ENCODE measurements at places on chromosomes 1 and 21.

DNA sequence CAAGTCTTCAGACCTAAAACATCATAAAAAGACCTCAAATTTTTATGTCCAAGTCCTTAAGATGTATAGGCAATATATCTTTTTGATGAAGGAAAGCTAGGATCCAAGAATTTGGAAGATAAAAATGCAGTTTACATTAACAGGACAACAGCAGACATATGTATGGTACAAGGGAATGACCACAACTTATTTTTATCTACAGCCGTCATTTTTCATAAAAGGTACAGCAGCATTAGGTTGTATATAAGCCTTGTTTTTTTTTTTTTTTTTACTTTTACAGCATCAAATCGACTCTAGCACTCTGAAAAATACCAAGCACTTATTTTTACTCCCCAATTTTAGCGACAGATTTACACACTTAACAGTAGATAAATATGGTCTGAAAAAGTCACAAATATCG is 1.3 kb downstream of the SRSF10 start:
- DNase-seq: no peak

DNA sequence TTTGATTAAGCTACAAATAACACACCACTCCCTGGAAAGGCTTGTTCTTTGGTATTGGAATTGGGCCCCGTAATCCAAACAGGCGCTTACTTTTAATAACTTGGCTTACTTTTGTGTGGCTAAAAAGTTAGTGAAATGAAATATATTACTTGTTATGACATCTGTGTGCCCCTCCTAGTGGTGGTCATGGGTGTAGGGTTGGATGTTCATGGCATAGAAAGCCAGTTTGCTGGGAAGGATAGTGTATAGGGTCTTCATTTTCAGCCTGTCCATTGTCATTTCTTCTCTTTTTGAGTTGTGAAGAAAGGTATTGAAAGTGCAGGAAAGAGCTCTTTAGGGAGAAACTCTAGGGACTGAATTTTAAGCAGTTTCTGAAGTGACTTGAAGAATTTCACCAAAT is 5.9 kb downstream of the CDC14A start:
- DNase-seq: no peak

DNA sequence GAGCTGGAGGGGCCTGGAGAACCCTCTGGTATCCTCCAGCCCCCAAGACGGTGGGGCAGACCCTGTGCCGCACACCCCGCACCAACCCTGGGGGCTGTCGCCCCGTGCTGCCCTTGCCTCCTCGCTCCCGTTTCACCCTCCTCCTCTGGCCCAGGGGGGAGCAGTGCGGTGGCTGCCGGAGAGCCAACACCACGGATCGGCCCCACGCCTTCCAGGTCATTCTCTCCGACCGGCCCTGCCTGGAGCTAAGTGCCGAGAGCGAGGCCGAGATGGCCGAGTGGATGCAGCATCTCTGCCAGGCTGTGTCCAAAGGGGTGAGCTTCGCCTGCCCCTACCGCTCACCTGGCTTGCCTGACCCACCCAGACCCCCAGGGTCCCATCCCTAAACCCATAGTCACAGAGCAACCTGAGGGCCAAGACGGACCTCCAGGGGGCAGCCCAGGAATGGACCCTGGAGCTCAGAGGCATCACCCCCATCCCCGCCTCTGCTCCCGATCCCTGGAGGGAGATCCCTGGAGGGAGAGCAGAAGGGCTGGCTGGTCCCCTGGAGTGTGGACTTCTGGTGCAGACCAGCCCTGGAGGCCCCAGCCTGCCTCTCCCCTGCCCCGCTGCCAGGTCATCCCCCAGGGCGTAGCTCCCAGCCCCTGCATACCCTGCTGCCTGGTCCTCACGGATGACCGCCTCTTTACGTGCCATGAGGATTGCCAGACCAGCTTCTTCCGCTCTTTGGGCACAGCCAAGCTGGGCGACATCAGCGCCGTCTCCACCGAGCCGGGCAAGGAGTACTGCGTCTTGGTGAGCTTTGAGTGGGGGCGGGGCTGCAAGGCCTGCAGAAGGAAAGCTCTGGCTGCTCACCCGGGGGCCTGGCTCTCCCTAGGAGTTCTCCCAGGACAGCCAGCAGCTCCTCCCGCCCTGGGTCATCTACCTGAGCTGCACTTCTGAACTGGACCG is 4.0 kb upstream of the SLC25A34 start:
- no peak for DNase-seq

DNA sequence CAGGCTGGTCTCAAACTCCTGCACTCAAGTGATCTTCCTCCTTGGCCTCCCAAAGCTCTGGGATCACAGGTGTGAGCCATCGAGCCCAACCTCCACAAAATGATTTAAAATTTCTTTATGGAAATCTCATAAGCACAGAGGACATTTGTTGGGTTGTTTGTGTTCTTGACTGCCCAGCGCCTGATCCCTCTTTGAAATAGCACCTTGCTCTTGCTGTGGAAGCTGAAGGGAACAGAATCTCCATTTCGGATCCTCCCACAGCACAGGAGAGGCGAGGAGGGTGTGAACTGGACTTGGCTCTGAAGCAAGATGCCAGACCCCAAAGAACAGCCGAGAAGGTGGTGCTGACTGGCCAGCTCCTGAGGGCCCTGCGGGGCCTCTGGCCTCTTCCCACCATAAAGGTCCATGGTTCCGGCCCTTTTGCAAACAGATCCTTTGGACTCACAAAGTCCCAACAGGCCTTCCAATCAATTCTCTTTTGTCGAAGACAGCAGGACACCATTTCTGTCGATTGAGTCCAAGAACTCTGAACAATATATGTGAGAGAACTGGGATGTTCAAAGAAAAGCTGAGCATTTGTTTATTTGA is 45.6 kb upstream of the COA6 start:
- no peak for DNase-seq

DNA sequence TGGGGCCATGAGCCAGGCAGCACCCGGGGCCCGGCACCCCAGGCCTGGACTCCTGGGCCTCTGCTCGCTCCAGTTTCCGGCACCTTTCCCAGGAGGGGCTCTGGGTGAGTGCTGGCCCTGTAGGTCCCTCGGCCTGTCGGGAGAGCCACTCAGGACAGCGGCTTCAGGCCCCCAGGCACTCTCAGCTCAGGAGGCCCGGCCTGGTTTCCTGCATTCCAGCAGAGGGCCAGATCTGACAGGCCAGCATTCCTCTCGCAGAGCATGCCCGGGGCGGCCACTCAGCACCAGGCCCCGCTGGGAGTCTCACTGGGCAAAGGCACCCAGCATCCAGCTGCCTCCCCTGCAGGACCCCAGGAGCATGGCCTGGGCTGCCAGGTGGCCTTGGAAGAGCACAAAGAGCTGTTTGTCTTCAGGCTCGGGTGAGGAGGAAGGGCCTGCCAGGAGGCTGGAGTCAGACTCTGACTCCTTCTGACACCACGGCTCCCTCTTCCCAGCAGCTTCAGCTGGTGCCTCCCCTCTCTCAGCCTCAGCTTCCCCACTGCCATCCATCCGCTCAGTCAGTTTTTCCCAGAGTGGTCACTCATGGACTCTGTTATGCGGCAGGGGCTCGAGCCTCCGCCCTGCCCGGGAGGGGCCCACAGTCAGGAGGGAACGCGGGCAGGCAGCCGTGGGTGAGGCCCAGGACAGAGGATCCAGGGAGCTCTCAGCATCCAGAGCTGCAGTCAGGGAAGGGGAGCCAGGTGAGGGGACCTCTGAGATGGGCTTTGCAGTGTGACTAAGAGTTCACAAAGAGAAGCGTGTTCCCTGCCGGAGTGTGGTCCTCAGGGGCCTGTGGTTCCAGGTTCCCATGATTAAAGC is 51.7 kb downstream of the WNT9A start:
- no peak for DNase-seq

- DNase-seq: no peak
Observed at GRCh38 chr1:100543640-100544039, 5.7 kb downstream of the GPR88 start.

GRCh38 chr1:67584938-67585337 is 100.1 kb upstream of the GADD45A start:
- DNase-seq: no peak

DNA sequence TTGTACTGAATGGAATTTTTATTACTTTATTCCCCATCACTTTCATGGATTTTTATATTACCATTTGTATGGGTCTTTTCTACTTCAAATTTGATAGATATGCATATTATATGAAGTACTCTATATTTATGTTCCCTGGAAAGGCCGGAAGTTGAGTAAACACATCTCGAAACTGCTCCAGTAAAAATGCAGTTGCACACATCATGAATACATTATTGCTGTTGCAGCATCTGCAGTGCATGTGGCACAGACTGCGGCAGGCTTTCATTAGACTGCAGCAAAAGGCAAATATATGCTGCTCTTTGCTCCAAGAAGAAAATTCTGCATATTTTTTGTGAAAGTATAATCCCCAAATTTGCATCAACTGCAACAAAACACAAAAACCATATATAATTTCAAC is 48.7 kb upstream of the LRRC7 start:
- no peak for DNase-seq

- DNase-seq: no peak
Observed at GRCh38 chr21:18529254-18529653, 125.7 kb upstream of the TMPRSS15 start.

- no peak for DNase-seq
Observed at GRCh38 chr1:24321697-24322469, 2.7 kb downstream of the GRHL3 start.

GRCh38 chr1:155744711-155745283 is 55.9 kb downstream of the DAP3 start:
- DNase-seq: no peak

DNA sequence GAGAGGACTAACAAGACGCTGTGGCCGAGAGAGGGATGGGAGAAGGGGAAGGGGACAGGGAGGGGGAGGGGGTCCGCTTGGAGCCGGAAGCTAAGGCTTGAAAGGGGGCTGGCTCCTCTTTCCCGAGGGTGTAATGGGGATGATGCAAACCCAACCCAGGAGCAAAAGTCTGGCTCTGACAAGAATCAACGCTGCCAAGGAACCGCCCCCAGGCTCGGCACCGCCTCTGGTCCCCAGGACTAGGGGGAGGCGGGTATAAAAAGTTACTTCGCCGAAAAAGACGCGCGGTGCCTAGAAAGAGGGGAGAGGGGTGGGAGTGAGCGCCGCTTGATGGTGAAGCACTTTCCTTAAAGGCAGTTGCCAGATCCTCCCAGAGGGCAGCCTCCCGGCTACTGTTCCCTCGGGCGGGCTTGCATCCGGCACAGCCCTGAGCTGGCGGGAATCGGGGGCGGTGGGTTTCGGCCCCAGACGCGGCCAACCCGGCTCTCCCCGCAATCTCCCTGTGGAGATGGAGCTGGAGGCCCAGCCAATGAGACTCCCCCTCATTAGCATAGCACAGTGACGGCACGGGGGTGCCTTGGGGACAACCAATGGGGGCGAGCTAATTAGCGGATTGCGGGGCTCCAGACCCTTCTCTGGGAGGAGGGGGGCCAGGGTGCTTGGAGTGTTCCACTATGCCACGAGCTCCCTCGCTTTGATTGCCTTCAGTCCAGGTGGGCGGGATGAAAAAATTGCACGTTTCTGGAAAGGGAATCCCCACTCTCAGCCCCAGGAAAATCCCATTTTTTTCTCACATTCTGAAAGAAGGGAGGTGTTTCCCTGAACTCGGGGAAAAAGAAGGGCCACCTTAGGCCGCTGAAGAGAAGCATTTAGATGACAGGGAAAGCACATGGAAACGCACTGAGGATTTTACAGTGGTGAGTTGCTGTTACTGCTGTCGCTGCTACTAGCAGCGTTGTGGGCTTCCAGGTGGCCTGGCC is at the start of gene KCNT2:
Gene KCNT2, minus strand, starts transcription at position 51 of the 980 bp plus-strand sequence. CDS start 131 bp downstream, outside the sequence.
- DNase-seq: no peak

DNA sequence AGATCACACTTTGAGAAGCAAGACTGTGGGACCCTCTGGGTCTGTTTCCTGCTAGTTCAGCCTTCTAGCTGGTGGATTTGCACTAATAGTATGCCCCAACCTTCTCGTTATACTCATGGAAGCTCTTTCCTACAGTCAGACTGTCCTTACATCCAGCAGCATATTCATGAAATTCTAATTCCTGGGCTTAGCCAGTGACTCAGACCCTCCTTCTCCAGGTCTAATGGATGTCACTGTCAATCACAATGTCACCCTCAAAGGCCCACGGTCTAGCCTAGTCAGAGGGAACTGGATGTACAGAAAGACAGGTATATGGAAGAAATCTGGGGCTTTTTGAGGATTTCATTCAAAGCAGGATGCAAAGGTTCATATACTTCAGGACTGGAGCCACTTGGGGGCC is 72.4 kb downstream of the KCNJ15 start:
- no peak for DNase-seq

DNA sequence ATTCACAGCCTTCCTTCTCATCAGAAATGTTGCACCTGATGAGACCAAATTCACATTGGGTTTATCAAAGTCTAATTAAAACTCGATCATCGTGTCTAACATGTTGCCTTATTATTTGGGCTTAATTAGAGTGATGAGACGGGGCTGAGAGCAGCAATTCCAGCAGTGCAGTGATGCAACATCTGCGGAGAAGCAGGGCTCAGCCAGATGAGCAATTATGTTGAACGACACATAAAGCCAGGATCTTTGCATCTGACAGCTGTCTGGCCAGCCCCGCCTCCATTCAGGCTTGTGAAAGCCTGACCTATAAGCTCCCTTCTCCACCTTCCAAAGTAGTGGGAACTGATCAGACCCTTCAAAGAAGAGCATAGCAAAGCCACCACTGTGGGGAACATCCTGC is 109.8 kb downstream of the C1orf94 start:
- no peak for DNase-seq

- DNase-seq: no peak
Observed at GRCh38 chr1:190226006-190226405, 251.7 kb downstream of the BRINP3 start.

GRCh38 chr1:42917241-42917495 is 41.5 kb downstream of the SLC2A1 start:
- DNase-seq: no peak

DNA sequence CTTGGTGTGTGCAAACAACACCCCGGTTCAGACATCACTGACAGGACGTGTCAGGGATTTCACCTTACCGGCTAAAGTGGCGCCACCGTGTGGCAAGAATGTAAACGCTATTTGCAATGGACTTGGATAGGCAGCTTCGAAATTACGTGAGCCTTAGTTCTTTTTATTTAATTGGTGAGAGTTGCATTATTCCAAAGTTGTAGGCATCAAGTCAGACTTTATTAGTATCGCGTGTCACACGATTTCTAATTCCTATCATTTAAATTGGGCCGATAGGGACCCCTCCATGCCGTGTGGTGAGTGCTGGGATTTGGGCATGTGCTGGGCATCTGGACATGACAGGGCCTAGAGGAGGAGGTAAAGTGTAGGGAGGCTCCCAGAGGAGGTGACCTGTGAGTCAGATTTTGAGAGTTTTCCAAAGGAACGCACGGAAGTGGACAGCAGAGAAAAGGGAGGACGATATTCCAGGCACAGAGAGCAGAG is 14.5 kb upstream of the CPT2 start:
- DNase-seq: peak; percentile 69

- DNase-seq: no peak
Observed at GRCh38 chr1:189627427-189627826, 850.2 kb downstream of the BRINP3 start.

GRCh38 chr1:244865028-244865371 is 657 bp upstream of the HNRNPU start:
- DNase-seq: no peak

GRCh38 chr1:96145492-96145891 is 576.1 kb upstream of the PTBP2 start:
- DNase-seq: no peak

DNA sequence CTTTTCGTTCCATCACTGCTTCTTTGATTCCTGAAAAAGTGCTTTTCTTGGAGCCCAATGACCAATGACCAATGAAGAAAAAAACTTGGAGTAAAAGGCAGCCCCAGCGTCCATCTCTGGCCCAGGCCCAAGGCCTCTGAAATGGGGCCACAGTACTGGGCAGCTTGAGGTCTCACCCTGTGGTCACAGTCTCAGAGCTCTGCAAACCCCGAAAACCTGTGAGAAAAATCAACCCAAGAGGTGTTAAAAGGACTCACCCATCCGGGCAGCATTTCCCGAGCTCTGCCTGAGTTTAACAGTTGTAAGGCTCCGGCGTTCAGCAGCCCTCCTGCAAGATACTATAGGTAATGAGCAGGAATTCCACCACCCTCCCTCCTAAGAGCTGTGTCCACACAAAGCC is 2.1 kb upstream of the EFHD2 start:
- DNase-seq: no peak

Data from NCI-H2081 treated with DMSO at 0.1 percent for 48 hours (cell line).